RPMI7951 (cell line): ENCODE measurements at places on chromosomes 16 and 17. TPM values are rescaled to one million over a fixed set of nuclear protein-coding genes. Genes with fewer than 3 reads are reported as not detected.
A peak's percentile ranks its signal among the peaks of the same experiment; 100 is the strongest.

DNA sequence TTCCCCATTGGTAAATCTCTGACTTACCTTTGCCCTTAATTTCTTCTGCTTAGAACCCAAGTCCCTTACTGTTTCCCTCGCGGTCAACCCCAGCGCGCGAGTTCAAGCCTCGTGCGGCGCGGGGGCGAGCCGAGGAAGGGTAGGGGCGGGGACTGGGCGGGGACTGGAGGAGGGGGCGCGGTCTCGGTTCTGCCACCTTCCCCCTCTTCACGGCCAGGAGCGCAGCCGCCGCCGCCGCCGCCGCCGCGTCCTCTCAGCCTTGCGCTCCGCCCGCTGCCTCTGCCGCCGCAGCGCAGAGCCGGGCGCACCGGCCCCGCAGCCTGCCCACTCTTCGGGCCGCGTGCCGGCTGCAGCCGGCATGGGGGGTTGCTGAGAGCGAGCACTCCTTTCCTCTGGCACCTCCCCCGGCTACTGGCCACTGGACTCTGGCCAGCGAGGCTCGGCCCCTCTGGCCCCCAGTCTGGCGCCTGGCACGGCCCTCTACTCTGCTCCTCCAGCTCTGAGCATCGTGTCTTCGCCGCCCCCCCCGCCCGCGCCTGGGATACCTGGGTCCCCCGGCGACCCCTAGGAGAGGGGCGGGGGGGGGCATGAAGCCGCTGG, at the start of gene RAPGEFL1:
TSS of gene RAPGEFL1 (plus strand) at position 196 of the 600 bp plus-strand sequence. CDS start at position 588, 392 bp downstream.
- DNase-seq, result peak; percentile 15

DNA sequence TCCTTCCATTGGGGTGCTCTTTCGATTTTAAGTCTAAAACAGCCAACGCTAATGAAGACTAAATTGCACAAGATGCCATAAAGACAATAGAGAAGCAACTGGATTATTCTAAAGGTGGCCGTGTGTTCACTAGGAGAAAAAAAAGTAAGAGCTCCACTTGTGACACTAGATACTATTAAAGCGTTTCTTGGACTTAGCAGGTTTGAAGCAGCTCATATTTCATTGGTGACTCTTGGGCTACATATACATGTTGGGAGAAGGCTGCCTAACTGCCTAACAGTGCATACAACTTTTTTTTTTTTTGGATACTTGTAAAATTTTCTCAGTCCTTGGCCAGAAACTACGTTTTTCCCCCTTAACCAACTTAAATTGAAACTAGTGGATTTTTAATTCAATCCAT, 111.8 kb upstream of the NOG start:
- DNase-seq, result no peak

DNA sequence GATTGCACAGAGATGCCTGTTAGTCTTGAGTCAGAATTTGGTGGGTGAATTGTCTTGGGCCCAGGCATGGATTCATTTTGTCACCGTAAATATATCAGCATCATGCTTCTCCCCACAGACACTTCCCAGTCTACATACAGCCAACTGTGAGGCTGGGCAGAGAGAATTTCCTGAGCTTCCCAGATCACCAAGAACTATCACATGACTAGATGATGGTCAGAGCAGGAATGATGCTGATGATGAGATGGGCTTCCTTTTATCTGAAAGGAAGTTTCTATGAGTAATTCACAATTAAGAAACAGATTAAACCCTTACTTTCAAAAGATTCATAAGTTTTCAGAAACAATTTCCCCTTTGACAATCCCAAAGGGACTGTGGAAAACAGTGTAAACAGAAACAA, 323 bp upstream of the KRTAP9-9 start:
- DNase-seq, result no peak

DNA sequence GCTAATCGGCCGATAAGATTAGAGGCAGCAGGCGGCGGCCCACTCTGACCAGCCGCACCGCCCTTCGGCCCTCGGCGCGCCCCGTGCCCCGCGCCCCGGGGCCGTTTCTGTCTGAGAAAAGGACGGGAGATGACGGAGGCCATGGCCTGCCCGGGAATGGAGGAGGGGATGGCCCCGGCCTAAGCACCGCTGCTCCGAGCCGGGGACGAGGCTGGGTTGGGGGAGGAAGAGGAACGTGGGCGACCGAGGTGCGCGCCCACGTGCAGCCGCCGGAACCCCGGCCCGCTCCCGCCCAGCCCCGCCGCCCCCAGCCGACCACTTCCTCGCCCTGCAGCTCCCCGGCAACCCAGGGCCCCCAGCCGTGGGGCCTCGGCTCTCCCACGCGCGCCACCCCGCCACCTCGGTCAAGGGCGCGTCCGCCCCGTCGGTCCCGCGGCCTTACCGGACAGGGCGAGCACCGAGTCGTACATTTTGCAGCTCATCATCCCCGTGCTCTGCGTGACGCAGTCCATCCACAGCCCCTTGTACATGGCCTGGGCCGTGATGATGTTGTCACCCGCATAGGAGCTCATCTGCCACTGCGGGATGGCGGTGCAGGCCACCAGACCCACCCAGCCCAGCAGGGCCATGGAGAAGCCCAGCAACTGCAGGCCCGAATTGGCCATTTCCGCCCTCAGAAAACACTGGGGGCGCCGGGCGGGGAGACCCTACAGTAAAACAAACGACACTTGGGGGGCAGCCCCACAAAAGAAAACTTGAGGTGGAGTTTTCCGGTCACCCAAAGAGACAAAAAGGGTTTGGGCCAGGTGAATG, 693 bp downstream of the CLDN7 start:
- DNase-seq, result no peak

- no peak for DNase-seq
Observed at GRCh38 chr16:72025404-72026114, 17.0 kb downstream of the DHODH start.

DNA sequence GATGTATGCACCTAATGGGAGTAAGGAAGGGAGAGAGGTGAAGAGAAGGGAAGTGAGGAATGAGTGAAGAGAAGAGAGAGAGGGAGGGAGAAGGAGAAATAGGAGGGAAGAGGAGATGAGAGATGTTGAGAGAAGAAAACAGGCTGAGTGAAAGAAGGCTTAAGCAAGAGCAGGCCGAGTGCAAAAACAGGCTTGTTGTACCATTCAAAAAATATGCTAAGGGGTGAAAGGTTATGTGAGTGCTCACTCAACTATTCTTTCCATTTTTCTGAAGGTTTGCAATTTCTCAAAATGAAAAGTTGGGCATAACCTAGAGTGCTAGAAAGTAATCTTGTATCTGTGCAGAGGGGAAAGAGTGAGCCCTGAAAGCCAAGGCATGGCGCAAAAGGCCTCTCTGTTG, 22.9 kb downstream of the RPGRIP1L start:
- DNase-seq, result no peak

DNA sequence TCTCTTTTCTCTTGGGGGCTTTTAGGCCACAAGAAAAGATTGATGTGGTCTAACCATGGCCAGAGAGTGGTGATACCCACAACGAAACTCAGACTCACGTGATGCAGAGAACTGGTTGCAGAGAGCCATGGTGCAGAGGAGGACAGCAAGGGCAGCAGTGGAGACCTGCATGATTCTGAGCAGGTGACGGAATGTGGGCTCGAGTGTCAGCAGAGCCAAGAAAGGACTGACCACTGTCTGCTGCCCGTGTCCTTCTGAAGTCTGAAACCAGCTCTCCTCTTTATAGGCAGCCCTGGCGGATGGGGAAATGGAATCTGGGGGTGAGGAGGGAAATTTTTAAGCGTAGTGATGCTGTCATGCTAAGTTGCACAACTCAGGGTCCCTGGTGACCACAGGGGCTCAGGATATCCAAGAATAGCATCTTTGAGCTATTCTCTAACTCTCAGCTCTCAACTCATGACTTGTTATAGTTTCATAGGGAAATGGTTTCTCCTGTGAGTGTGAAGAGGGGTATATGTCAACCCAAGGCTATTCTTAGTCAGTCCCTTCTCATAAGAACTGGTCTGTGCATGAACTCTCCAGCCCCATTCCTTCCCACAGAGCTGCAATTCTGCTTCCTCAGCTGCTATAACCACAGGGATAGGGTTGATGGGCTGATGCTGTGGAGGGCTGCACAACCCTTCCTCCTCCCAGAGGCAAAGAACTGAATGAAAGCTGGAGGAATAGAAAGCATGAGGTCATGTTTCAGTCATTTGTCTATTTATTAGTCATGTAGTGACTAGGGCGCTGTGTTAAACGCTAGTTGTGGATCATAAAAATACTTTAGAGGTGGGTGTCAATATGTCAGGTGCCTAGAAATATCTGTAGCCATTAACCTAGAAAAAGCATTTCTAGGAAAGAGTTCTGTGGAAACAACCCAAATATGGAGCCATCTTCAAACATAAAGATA, at the start of gene CCL3:
TSS of gene CCL3 (minus strand) at position 256 of the 949 bp plus-strand sequence. CDS start at position 171, 85 bp downstream.
- DNase-seq, result no peak

- no peak for DNase-seq
Observed at GRCh38 chr16:15757630-15758251, 99.1 kb downstream of the MYH11 start.

- no peak for DNase-seq
Observed at GRCh38 chr17:79855331-79856124, 16.3 kb upstream of the CBX4 start.

- DNase-seq, result no peak
Observed at GRCh38 chr17:1070411-1070810, 73.5 kb downstream of the TIMM22 start.

DNA sequence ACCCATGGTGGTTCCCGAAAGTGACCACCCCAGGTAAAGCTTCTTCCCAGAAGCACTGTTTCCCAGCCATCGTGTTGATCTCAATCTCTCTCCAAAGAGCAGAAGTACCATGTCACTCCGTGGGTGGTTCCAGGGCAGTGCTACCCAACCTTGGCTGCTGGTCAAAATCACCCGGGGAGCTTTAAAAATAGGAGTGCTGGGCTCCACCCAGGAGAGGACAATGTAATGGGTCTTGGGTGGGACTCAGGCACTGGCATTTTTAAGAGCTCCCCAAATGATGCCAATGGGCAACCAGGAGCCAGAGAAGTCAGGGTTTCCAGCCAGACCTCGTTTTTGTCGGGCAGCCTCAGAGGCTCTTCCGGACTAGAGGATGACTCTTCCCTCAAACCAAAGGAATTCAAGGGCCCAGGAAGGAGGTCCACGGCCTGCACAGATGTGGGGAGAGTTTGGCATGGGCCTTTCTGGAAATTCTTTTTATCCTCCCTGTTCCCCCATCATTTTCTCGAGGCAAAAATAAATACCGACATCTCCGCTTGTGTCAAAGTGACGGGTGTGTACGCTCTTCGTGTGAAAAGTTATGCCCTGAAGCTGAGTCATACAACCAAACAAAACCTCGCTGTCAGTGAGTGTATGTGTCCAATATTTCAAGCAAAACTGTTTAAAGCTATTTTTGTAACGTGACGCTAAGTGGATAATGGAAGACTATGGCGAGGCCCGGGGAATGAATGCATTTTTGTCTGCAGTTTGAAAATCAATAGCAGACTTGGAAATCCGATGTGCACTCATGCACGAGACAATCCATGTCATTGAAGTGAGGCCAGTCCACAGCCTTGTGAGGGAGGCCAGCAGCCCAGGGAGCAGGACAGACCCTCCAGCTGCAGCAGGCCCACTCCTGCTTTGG, 364.1 kb downstream of the FOXL1 start:
- DNase-seq, result peak; percentile 92

DNA sequence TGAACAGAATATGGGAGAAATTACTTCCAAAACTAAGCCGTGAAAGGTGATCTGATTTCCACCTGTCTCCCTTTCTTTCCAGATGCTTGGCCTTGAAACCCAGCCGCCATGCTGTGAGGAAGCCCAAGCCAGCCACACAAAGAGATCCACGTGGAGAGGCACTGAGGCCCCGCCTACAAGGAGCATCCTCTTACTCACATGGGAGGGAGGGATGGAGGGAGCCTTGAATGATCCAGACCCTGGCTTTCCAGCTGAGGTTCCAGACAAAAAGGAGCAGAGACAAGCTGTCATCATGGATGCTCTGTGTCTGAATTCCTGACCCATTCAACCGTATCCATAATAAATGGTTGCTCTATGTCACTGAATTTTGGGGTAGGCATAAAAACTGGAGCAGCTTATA, 48.9 kb upstream of the HAPSTR1 start:
- DNase-seq, result peak; percentile 24

GRCh38 chr17:21164216-21164615, 37.5 kb downstream of the DHRS7B start:
- DNase-seq, result no peak

GRCh38 chr17:37106049-37106448, 157.3 kb downstream of the AATF start:
- DNase-seq, result no peak

DNA sequence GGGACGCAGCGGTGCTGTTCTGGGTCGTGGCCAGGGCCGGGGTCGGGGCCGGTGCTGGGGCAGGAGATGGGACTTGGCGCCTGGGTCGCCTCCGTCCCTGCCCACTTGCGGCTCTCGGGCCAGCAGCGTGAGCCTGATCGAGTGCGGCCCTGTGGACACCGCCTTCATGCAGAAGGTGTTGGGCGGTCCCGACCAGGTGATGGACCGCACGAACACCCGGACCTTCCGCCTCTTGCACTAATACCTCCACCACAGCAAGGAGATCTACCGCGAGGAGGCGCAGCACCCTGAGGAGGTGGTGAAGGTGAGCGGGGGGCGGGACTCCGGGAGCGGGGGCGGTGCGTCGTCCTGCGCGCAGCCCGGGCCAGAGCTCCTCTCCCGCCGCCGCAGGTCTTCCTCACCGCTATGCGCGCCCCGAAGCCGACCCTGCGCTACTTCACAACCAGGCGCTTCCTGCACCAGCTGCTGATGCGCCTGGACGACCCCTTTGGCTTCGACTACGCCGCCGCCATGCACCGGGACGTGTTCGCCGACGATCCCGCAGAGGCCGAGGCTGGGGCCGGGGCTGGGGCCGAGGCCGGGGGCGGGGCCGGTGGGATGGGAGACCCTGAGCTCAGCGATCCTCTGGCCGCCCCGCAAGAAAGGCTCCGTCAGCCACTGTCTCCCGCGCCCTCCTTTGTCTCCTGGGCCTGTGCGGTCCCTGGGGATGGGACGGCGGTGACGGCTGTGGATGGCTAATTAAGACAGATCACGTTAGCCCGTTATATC, 4.5 kb upstream of the HSD17B1 start:
- no peak for DNase-seq

- DNase-seq, result no peak
Observed at GRCh38 chr17:3730881-3731429, 7.3 kb downstream of the HASPIN start.

CACNG3 gene
- not detected in 2 replicates for total RNA-seq

WFDC1 gene
- not detected in 2 replicates for total RNA-seq

HSD11B2 gene
- total RNA-seq, result not detected in 2 replicates

MRPL28 gene
- total RNA-seq, result 119 and 138 TPM in 2 replicates

GFER gene
- 6.7 and 16.5 TPM in 2 replicates for total RNA-seq

CDH13 gene
- 54.6 and 65.6 TPM in 2 replicates for total RNA-seq

CSH1 gene
- total RNA-seq, result not detected in 2 replicates

HERPUD1 gene
- 98.9 and 103 TPM in 2 replicates for total RNA-seq

MATCAP1 gene
- 4.2 and 7.8 TPM in 2 replicates for total RNA-seq
